ENCODE measurements at places on chromosomes 2 and 18. TPM values are rescaled to one million over a fixed set of nuclear protein-coding genes. Genes with fewer than 3 reads are reported as not detected.

Gene TRIM43
- total RNA-seq: not detected

Gene UPP2
- total RNA-seq: not detected

DNA sequence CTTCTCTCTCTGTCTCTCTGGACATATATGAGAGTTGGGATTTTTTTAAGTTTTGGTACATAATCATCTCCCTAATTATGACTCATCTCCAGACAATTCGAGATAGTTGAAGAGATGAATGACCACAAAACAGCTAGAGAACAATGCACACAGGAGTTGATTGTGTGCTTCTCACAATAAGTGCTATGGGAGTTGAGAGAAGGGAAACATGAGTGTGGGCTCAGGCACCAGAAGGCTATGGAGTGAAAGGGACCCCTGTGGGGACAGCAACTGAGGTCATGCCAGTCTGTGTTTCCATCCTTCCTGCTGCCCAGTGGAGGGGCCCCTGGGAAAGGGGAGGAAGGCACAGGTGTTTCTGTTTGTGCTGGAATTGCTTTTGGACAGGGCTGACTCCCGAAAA is 6.5 kb upstream of the YWHAQ start:
- DNase-seq: peak; percentile 82

- no peak for DNase-seq
Observed at GRCh38 chr2:96111823-96112500, 4.4 kb downstream of the ADRA2B start.

- DNase-seq: no peak
Observed at GRCh38 chr18:45004546-45005080, 323.9 kb downstream of the SETBP1 start.

GRCh38 chr18:75083761-75084160 is 125.2 kb downstream of the PTGR3 start:
- DNase-seq: no peak

DNA sequence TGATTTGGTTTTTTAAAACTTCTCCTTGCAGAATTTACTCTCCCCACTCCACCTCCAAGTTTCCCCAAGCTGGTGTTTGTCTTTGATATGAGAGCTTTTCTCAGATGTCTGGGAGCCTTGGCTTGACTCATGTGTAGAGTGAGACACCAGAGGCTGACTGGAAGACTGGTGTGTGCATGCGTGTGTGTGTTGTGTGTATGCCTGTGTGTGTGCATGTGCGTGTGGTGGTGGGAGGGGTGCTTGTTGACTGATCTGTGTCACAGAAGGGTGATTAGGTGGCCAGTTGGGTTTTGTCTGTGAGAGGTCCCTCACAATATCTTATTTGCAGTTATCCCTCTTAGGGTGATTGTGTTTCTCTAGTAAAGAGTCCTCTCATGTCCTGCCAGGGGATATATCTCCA is 50.5 kb upstream of the HPCAL1 start:
- DNase-seq: no peak

Data from M059J (cell line).